ENCODE measurements at places on chromosomes 2 and 18. TPM values are rescaled to one million over a fixed set of nuclear protein-coding genes. Genes with fewer than 3 reads are reported as not detected.

The PKDCC gene
- 173 TPM for total RNA-seq

The GULP1 gene
- total RNA-seq = 14.1 TPM

DNA sequence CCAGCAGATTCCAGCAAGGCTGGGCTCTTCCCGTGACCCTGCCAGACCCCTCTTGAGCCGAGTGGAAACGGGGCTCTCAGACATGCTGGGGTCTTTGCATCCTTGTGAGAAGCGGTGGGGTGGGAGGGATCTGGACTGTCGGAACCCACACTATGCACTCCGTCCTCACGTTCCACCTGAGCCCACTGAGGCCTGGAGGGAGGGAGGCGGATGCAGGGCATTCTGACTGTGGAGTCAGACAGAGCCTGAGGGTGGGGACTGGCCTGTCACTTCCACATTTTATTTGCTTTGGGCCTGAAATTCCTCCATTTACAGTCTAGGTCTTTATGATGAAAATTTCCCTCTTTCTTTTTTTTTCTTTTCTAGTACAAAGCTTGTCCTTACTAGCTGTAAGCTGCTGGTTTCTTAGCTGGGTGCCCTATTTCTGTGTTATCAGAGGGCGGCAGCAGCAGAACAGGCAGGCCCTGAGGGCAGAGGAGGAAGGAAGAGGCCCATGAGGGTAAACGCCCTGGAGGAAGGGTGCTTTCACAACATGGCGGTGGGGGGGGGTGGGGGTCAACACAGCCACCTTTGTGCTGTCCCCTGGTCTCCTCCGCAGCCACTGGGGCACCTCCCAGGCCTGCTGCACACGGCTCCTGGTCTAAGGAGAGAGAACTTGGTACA, 373.5 kb upstream of the MYT1L start:
- no peak for DNase-seq

GRCh38 chr2:96912346-96913116, 42.7 kb upstream of the SEMA4C start:
- no peak for DNase-seq

DNA sequence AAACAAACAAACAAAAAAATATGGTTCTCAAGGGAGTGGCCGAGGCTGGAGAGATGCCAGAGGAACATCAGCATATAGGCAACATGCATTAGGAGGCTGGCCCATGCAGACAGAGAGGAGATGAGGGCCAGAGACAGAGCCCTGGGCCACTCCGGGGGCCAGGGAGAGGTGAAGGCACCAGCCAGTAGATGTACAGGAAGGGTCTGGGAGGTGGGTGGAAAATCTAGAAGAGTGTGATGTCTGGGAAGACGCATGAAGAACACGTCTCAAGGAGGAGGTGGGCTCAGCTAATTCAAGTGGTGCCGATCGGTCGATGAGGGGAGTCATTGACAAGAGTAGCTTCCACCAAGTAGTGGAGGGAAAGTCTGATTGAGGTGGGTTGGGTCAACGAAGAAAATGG, 79.9 kb downstream of the ZCCHC2 start:
- no peak for DNase-seq

GRCh38 chr18:37559194-37559593, 6.4 kb downstream of the CELF4 start:
- no peak for DNase-seq
